ENCODE measurements at places on chromosomes 3 and 15.

GRCh38 chr3:164186095-164186494 lies 892.2 kb downstream of the SI start:
- no peak for DNase-seq

GRCh38 chr3:52248165-52248541 lies 2.6 kb downstream of the PPM1M start:
- DNase-seq, result no peak

DNA sequence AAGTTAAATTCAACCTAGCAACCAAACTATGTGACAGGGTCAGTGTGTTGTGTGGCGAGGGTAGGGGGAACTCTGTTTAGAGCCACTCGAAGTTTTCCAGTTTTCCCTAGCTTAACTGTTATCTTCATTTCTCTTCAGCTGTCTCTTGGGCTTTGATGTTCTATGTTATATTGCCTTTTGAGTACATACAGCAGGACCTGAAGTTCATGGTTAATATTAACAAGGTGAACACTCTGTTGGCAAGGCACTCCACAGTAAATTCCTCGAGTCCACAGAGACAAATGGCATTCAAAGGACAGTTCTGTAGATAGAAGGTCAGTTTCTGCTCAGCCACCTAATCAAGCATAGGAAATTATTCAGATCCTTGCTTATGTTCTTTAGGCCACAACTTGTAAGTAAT lies 147.9 kb upstream of the DPH6 start:
- DNase-seq, result no peak

DNA sequence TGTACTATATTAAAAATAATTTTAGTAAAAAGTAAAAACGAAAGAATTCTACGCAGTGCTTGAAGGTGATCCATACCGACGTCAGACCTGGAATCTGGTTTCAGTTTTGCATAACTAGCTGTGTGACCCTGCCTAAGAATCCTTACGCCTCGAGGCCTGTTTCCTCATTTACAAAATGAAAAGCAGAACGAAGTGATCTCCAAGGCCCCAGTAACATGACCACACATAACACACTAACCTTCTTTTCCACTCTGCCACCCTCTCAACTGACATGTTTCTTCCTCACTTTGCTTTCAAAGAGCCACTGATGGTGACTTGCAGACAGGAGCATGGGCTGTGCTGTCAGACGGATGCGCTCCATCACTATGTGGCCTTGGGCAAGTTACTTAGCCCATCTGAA lies 4.8 kb downstream of the MESD start:
- DNase-seq, result no peak

GRCh38 chr3:59879031-59879581 lies 829.3 kb upstream of the CFAP20DC start:
- no peak for DNase-seq

DNA sequence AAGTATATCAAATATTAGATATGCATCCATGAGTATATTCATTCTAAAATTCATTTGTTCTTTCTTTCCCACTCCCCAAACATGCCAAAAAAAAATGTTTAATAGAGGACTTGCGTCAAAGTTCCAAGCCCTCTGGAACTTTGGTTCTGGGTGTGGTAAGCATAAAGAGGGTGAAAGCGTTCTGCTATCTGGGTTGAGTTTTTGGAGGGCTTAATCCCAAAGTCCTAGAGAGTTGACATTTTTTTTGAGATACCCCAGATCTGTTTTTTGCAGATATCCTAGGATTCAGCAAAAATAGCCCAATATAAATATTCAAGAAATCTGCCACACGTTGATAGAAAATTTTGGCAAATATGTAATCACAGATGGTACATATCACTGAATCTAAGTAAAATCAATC lies 424.3 kb upstream of the CBLB start:
- DNase-seq, result no peak
